SK-MEL-5 (cell line): ENCODE measurements at places on chromosomes 1 and 21.

GRCh38 chr1:183218027-183218618, 32.1 kb downstream of the LAMC2 start:
- DNase-seq, result no peak

DNA sequence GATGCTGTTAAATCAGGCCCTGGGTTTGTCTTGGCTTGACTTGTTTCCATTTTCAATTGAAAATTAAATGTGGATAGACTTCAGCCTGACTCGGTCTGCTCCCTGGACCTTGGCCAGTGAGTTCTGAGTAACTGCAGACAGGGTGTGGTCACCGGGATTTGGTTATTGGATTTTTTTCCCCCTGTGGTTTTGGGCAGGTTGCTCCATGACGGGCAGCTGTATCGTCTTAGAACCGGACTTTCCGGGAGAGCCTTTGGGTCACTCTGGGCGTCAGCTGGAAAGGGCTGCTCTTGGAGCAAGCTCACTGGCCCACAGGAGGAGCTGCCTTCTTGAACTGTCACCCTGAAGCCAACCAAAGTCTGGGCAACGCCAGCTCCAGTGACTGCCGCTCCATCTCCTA, 75.0 kb downstream of the CLIC6 start:
- DNase-seq, result no peak

GRCh38 chr1:203112475-203112874, 15.1 kb upstream of the ADORA1 start:
- no peak for DNase-seq

GRCh38 chr1:155158991-155159390, 14.1 kb downstream of the KRTCAP2 start:
- DNase-seq, result no peak

GRCh38 chr1:36136535-36136934, 11.5 kb upstream of the COL8A2 start:
- DNase-seq, result no peak
